ENCODE measurements at places on chromosomes 6 and 20.
A peak's percentile ranks its signal among the peaks of the same experiment; 100 is the strongest.

DNA sequence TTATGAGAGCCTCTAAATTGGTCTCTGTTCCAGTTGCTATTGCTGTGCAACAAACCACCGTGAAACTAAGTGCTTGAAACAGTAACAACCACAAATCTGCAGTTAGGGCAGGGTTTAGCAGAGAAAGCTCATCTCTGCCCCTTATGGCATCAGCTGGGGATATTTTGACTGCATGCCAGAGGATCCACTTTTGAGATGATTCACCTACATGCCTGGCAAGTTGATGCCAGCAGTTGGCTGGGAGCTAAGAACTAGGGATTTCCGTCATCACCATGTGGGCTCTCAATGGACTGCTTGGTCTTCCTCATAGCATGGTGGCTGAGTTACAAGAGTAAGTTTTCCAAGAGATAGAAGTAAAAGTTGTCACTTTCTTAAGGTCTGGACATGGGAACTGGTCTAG, 35.1 kb downstream of the PLCB4 start:
- no peak for DNase-seq

DNA sequence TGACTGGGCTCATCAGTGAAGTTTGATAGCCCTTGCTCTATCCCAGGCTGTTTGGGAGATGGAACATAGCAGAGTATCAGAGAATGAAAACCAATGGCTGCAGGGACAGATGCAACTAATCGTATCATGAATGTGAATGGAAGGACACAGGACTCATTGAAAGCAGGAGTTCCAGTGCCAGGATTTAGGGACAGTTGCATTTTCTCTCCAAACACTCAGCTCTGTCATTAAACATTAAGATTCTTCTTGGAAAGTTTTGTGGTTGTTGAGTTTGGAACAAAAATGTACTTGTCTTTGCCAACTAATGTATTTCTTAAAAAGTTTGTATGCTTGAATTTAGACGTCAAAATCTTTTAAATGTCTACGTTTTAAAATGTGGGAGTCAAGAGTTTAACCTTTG, 31.0 kb upstream of the GSTA5 start:
- no peak for DNase-seq

DNA sequence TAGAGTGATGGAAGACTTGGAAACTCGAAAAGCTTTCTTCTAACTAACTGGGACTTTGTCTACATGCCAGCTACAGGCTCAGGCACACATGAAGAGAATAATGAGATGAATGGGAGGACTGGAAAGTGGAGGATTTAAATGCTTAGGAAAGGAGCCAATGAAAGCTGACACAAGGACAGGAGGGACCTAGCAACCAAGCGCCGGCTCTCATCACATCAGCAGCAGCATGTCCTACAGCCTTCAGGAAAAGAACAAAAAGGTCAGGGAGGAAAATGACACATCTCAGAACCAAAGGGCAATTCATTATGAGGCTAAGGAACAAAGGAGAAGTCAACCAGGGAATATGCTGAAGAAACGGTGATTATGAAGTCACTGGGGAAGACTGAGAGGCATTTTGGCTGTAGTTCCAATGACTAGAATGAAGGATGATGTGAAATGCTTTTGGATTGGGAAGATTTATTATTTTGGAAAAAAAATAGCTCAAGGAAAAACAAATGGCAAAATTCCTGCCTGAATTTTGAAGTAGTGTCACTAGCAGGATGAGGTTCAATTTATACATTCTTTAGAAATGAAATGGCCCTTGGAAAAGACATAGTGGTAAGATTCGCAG, 5.7 kb downstream of the BACH2 start:
- DNase-seq = no peak

GRCh38 chr6:53151676-53152075, 3.0 kb upstream of the GCM1 start:
- DNase-seq = no peak

GRCh38 chr6:125570526-125570925, 178.9 kb upstream of the HEY2 start:
- DNase-seq = no peak

GRCh38 chr6:29834564-29835436, 7.2 kb downstream of the HLA-G start:
- DNase-seq = peak; percentile 1

DNA sequence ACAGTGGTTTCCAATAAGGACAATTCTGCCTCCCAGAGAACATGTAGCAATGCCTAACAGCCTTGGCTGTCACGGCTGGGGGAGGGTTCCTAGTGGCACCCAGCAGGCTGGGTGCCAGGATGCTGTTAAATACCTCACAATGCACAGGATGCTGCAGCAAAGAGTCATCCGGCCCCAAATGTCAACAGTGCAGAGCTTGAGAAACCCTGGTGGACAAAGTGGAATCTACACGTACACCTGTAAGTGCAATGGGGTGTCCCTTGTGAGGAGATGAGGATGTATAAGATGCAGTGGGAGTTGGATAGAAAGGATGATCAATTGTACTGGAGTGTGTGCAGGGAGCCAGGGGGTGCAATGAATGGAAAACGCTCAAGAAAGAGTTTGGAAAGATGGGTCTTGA, 142.4 kb downstream of the FNDC1 start:
- no peak for DNase-seq

DNA sequence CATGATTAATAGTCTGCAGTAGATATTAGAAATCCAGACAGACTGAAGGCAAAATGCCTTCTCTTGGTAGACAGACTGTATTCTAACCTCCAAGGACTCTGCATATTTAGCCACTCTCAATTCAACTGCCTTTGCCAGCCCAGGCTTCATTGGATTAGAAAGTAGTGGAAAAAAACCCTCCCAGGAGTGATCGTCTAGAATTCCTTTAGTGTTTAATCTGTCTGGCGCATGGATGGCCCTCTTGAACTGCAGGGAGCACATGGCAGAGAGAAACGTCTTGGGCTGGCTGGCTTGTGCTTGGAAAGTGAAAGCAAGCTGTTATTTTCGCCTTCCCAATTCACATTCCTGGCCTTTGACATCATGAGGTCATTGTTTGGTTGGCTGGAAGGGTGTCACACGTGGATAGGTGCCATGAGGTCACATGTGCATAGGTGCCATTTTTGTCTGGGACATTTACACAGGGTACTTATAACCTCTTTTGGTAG, 30.9 kb upstream of the NEDD9 start:
- no peak for DNase-seq

- no peak for DNase-seq
These were observed 152.3 kb upstream of the CDH4 start for GRCh38 chr20:61099806-61100205.

- DNase-seq = no peak
These were observed 5.3 kb upstream of the FOXC1 start for GRCh38 chr6:1604158-1605003.

- no peak for DNase-seq
These were observed 28.3 kb upstream of the ZNF184 start for GRCh38 chr6:27501187-27501586.

DNA sequence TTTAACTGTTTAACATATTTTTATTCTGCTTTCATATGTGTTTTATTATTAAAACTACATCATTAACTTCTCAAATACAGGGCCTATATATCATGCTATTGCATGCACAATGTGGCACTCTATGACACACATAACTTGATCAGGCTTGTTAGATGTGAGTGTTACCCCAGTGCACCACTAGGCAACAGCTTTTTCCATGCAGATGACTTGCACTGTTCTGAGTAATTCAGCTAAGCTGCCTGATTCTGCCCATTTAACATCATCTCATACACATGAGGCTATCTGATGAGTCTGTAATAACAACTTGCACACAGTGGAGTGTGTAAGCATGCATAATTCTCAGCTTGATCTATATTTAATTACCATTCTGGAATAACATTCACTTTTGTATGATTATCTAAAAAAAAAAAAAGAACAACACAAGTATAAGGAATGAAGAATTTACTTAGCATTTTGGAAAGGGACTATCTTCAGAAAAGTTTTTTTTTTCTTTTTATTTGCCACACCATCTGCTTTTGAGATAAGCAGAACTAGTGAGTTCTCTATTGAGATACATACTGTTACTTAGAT, 83.1 kb downstream of the GRM1 start:
- no peak for DNase-seq

- no peak for DNase-seq
These were observed 263.2 kb upstream of the NT5E start for GRCh38 chr6:85186546-85187175.

DNA sequence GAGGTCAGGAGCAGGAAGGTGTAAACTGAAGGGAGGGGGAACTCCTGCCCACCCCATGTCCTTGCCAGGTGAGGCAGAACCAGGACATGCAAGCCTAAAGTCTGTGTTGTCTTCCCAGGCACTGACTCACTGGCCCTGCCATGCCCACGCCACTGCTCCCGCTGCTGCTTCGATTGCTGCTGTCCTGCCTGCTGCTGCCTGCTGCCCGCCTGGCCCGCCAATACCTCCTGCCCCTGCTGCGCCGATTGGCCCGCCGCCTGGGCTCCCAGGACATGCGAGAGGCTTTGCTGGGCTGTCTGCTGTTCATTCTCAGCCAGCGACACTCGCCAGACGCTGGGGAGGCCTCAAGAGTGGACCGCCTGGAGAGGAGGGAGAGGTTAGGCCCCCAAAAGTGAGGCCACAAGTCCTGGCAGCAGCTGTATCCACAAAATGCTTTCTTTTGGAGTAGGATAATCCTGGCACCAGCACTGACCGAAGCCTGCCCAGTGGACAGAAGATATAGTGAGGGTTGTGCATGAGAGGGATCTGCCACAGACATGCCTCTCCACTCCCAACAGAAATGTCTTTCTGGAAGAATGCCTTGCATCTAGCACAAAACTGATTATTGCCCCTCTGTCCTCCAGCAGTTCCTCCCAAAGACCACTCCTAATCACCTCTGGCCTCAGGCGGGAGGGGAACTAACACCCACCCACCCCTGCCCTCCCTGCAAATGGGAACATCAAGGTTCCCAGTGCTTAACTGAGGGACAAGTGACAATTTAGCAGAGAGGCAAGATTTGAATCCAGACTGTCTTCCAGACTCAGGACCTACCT, 812 bp downstream of the MYMX start:
- DNase-seq = no peak

DNA sequence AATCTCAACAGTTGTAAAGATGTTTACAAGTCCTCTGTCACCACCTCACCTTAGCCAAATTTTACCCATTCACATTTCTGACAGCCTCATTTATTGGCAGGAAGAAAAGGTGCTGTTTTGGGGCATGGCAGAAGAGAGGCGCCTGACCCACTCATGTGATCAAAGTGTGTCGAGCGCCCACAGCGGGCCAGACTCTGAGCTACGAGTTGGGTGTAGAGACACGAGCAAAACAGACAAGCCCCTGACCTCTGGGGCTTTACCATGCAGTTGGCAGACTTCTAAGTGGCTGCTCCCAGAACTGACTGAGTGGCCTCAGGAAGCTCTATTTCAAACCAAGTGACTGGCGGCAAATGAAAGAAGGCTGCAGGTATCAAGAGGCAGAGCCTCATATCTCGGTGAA, 167.0 kb downstream of the SOBP start:
- DNase-seq = no peak

DNA sequence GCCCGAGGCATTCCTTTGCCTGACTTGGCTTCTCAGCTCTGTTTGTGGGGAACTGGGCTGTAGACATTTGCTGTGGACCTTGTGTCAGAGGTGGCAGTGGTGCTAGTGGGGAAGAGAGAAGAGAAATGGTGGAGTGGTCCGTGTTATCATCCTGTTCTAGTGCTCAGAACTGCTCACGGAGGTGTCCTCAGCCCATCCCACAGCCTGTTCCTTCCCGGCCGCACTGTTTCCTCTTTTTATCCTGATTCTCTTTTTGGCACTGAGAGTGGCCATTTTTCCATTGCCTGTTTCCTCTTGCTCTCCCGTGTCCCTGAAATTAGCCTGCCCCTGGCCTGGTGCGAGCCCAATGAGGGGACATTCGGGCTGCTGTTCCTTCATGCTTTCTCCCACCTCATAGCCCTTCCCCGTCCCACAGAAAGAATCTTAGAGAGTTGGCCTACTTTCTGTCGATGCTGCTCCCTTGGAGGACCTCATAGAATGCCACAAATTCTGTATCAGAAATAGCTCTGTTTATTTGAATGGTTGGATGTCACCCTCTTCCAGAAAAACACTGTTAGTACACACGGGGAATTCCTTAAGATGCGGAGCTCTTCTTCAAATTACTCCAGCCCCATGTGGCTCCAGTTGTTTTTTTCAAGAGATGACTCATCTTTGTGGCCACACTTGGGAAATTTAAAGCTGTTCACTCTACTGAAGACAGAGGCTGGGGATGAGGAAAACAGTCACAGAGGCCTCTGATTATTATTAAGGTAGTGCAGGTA, 26.1 kb downstream of the FARS2 start:
- DNase-seq = no peak

- no peak for DNase-seq
These were observed 528.9 kb downstream of the MAFB start for GRCh38 chr20:40160097-40160550.

- DNase-seq = no peak
These were observed 40.1 kb downstream of the RNF144B start for GRCh38 chr6:18427296-18427695.

DNA sequence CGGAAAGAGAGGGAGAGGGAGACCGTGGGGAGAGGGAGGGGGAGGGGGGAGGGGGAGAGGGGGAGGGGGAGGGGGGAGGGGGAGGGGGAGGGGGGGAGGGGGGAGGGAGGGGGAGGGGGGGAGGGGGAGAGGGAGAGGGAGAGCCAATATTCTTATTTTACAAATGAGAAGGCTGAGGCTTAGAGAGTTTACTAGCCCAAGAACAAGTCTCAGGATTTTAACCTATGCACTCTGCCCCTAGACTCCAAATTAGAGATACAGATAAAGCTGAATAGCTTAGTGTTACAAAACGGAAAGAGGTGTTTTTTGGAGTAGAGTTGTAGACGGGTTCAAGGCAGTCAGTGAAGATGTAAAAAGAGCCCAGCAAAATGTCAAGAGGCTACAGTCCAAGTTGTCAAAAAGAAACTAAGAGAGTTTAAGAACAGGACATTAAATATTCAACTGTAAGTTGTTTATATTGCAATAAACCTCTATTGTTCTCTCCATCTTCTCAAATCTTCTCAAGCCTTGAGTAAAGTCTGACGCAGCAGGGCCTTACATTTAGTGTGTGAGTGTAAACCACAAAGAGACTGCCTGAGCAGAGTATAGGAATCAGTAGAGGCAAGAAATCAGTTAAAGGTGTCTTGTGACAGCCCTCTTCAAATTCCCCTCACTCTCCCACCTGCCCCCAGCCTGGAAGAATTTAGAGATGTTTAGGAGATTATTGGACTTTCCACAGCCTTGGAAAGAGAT, 34.9 kb upstream of the AKIRIN2 start:
- DNase-seq = no peak

DNA sequence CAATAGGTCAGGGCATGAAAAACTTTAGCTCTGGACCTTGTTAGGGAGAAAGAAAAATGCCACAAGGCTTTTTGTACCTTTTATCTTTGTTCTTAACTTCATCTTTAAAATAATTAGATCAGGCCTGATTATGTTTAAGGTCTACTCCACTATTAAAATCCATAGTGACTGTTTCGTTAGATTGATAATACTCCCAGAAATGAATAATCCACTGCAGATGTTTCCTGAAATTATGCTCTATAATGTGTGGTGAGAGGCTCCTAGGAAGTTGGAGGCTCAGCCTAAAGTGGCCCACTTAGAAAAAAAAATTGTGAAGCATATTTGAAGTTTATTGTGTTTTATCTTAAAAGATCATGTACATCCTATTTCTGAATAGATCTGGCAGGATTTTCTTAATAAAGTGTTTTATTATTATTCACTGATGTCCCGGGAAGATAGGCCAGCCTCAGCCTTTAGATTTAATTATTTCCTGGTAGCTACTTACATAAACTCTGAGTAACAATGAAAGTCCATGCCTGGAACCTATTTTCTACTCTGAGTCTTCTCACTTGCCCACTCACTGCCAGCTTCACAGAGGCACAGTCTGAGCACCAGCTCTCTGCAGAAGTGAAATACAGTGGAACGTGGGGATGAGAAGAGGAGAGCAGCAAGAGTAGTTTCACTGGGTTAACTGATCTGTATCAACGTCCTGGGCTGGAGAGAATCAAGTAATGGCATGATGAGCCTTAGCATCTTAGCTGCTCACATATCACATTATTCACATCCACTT, 126.8 kb upstream of the TMEM170B start:
- no peak for DNase-seq
